ENCODE measurements at places on chromosomes 3 and 15.

GRCh38 chr15:57705746-57706404, 639 bp upstream of the POLR2M start:
- no peak for DNase-seq

GRCh38 chr3:136831461-136831860, 12.5 kb downstream of the SLC35G2 start:
- DNase-seq: no peak

- no peak for DNase-seq
Measured at GRCh38 chr15:67174446-67174845, 80.0 kb downstream of the AAGAB start.

DNA sequence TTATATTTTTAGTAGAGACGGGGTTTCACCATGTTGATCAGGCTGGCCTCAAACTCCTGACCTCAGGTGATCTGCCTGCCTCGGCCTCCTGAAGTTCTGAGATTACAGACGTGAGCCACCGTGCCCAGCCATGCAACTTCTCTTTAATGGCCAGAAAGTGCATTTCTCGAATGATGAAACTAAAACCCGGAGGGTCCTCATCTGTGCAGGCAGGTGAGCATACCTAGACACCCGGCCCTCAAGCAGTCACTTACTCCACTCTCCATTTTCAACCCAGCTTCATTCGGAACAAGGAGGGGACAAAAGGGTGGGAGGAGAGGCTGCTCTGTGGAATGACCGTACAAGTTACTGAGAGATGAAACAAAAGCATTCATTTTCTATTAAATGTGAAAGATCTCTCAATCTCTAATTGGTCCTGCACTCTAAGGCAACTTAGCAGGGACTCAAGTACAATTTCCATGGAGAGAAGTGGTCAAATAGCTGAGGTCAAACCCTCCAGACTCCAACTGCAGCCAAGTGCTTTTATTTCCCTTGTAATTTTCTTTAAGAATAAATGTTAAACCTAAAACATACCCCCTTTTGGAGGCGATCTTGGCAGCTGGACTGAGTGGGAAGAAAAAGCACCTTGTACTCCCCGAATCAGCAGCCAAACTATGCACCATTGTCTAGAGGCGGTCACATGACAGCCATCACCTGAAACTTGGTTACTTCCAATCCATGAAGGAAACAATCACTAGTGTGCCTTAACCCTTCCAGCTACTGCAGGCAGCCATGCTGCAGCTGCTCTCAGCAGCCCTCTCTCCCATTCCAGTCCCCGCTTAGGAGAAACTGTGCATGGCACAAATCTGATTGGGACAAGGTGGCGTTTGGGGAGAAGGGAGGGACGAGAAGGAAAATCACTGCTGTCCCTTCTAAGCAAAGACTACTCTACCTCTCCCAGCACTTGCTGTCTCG, 62.2 kb downstream of the VGLL4 start:
- DNase-seq: no peak

DNA sequence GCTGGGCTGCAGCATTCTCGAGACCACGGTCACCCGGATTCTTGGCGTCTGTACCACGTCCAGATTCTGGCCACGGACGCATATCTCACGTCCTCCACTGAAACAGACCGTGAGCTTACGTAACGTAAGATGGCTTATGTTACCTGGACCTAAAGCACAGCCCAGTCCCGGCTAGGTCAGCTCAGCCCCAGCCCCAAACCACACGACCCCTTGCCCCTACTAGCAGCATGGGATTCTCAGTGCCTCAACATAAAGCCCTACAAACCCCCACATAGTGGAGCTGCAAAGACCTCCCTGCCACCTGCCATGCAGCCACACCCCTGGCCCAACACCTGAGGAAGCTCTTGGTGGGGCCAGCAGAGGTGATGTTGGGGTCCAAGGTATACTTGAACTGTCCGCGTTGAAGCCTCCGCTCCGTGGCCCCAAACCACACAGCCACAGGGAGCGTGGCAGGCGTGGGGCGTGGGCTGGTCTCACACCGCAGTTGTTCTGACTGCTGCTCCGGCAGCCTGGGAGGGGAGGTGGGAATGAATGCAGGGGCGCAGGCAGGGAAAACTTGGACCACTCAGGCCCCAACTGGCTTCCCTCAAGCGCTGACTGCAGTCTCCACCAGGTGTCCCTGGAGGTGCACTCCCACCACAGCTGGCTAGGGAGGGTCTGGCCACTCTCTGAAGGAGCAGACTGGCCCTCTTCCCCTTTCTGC, 14.5 kb downstream of the PLXNB1 start:
- DNase-seq: no peak

- no peak for DNase-seq
Measured at GRCh38 chr3:52248816-52249547, 3.4 kb downstream of the PPM1M start.

- DNase-seq: no peak
Measured at GRCh38 chr3:97860364-97860763, 38.6 kb downstream of the CRYBG3 start.

- DNase-seq: no peak
Measured at GRCh38 chr3:153284282-153284938, 122.4 kb downstream of the RAP2B start.

DNA sequence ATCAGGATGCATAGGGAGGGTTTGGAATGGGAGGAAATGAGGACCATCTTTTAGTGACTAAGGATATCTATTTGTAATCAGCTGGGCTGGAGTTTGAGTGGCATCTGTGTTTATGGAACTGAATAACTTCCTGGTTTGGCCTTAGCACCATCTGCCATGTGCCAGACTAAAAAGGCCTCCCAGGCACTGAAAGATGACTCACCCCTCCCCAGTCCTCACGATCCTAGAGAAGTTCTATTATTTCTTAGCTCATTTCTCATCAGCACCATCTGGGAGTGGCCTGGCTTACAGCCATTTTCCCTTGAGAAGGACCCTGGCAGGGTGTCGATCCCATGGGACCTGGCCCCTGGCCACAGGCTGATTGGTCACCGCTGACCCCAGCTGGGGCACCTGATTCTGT, 23.9 kb upstream of the CTXND1 start:
- DNase-seq: no peak

DNA sequence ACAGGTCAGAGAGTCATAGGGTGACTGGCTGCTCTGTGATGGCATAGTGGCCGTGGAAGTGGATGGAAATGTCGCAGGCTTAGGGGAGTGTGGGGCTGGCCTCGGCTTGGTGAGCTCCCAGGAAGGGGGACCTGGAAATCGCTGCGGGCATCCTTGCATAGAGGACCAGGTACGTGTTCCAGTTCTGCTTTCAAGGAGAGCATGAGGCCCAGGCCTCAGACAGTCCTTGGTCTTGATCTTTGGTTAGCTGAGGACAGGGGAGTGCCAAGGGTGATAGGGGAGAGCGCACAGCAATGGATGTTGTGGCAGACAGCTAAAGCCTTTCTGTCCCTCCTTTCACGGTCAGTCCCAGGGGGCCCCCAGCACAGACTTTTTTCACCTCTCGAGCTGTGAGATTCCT, 110.5 kb downstream of the SNRPN start:
- no peak for DNase-seq

GRCh38 chr3:166669781-166670180, 710.3 kb downstream of the ZBBX start:
- no peak for DNase-seq

DNA sequence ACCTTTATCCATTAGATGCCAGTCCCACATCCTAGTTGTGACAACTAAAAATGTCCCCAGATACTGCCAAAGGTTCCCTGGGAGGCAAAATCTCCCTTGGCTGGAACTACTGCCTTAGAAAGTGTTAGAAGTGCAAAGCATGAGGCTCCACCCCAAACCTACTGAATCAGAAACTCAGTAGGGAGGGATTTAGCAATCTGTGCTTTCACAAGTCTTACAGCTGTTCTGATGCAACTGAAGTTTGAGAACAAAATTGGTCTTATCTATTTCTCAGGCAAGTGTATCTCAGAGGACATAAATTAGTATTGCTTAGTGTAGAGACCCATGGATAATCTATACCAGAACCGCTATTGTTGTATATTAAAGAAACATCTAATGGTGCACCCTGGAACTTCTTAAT, 70.2 kb downstream of the CLDN1 start:
- no peak for DNase-seq

- no peak for DNase-seq
Measured at GRCh38 chr3:7713724-7714123, 787.9 kb upstream of the LMCD1 start.

- DNase-seq: no peak
Measured at GRCh38 chr3:45137656-45138181, 8.5 kb downstream of the CDCP1 start.

GRCh38 chr3:9649791-9650521, 651 bp downstream of the MTMR14 start:
- DNase-seq: no peak

- DNase-seq: no peak
Measured at GRCh38 chr3:34929036-34929435, 710.3 kb upstream of the ARPP21 start.

DNA sequence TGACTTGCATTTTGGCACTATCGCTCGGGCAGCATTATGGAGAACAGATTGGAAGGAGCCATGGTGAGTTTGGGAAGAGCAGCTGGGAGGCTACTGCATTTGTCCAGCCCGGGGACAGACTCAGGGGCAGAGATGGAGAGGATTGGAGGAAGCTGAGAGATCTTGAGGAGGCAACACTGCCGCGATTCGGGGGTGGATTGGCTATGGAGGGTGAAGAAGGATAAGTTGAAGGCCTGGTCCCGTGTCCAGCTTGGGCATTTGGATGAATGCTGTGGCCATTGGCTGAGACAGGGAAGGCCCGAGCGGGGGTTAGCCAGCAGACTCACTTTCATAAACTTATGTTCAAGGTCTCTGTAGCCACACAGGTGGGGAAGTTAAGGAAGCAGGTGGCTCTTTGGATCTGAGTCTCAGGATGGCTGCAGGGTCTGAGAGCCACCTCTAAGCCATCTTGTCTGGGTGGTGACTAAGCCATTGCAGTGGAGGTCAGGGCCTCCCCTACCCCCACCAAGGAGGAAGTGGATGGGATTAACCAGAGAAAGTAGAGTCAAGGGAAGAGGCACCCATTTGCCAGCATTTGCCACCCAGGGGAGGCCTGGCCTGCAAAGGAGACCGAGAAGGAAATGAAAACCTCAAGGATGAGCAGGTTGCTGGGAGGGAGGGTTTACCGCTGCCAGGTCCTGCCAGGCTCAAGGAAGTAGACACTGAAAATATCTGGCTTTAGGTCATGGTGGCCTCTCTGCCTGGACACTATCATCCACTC, 144.0 kb upstream of the TLE3 start:
- no peak for DNase-seq

GRCh38 chr3:53162672-53163443, 1.8 kb downstream of the PRKCD start:
- DNase-seq: no peak

DNA sequence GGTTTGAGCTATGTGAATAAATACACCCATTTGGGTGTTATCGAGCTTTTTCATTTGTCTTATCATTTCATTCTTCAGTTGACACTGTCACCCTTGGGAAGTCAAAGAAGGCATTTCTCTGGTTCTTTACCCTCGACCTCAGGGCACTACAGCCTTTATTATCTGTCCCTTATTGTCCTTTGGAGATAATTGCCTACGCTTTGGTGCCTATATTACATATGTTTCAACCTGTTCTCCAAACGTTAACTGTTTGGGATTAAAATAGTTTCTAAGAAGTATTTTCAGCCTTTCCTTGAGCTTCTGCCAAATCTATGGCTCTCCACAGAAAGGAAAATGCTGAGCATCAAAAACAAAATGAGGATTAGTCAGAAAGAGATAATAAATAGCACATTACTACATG, 395.4 kb upstream of the ADAMTS9 start:
- DNase-seq: no peak

GRCh38 chr3:141738891-141739363, 829 bp downstream of the RNF7 start:
- DNase-seq: no peak

DNA sequence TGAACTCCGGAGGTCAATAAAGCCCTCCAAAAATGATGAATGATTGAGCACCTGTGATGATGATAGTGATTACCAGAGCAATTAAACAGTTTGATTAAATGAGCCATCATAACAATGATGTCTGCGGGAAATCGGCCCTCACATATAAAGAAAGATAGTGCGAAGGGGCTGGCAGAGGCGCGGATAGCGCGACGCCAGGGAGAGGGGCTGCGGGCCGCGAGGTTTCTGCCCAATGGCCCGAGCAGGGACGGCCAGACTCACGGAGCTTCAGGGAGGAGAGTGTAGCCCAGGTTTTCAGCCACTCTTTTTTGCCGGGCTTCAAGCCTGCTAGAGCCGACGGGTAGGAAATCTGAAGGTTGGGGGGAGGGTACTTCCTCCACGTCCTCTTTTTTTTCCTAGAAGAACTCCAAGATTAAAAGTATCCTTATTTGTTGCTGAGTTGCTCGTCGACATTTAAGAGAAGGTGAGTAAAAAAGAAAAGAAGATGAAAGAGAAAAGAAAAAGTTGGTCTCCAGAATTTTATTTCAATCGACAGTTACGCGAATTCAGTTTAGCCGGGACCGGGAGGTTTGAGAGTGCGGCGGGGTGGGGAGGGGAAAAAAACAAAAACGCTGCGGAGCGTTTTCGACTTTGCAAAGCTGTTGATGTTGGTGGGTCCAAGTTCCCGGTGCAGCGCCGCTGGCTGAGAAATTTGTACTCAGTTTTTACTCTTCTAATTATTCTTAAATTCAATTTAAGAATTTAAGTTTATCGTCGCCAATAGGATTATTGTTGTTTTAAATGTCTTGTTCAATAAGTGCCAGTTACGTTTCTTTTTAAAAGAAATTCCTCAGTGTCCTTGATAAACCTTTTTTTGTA, 2.2 kb upstream of the MEIS2 start:
- DNase-seq: no peak

- DNase-seq: no peak
Measured at GRCh38 chr3:174132006-174132405, 727.1 kb upstream of the NAALADL2 start.
